ENCODE measurements at places on chromosomes 7 and 10.
A peak's percentile ranks its signal among the peaks of the same experiment; 100 is the strongest.

DNA sequence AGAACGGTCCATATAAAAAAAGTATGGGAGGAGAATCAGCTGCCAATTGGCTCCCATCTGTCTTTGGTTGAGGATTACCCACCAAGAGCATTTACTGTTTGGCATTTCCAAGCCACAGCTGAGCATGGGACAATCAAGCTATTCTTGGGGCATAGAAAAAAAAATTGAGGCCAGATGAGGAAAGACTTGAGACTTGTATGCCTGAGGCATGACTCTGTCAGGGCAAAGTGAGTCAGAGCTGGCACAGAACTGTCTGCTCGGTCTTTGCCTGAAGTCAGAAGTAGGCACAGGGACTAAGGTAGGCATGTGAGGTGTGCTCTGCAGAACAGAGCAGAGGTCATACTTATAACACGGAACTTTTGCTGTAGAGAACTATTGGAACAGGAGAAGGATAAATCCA lies 126.5 kb upstream of the CHRM2 start:
- no peak for DNase-seq

DNA sequence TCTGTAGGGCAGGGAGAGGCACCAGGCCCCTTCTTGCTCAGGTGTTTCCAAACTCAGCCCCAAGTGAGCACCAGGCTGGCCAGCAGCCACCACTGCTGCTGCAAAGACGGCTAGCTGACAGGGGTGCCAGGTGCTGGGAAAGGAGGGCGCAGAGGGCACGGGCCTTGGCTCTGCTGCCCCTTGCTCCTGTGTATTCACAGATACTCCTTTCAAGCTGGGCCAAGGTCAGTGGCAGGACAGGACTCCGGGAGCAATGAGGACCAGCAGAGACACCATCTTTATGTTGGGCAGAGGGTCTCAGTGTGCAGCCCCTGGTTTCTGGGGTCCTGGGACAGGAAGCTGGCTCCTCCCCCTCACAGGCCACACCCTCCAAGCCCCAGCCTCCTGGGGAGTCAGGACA lies 110.1 kb downstream of the SMURF1 start:
- DNase-seq, result no peak

- no peak for DNase-seq
Observed at GRCh38 chr10:43570971-43571370, 3.4 kb downstream of the ZNF239 start.

- no peak for DNase-seq
Observed at GRCh38 chr7:35624299-35625186, 70.4 kb downstream of the HERPUD2 start.

- DNase-seq, result no peak
Observed at GRCh38 chr7:86844608-86845007, 200.9 kb downstream of the GRM3 start.

DNA sequence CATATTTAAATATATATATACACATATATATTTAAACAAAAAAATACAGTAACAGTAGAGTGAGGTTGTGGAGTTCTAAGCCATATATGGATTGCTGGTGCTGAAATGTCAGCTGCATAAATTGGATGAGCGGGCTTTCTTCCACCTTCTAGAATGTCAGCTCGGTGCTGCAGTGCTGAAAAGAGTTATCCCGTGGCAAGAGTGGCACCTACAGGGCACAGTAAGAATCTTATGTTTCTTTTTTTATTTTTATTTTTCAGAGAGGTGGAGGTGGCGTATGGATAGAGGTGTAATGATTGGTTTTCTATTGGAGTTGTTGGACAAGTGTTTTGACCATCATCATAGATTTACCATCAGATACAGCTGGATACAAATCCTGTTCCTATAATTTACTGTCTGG lies 86.2 kb upstream of the DYNC1I1 start:
- peak; percentile 44 for DNase-seq

- no peak for DNase-seq
Observed at GRCh38 chr10:91104193-91105041, 116.0 kb upstream of the PCGF5 start.

DNA sequence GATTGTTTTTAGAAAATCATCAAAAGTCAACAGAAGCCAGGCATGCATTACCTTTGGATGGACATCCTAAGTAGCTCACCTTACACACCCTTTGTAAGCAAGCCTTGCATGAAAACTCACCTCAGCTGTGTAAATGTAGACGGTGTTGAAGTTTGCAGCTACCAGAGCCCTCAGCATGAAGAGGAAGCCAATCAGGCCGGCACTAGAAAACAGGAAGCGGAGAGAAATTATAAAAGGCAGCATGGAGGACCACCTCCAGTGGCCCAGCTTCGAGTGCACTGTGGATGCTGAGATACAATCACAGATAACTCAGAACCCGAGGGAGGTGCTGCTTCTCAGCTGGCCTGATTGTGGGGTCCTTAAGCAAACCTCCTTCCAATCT lies 75.3 kb downstream of the SVOPL start:
- no peak for DNase-seq

GRCh38 chr7:137388916-137389315 lies 45.4 kb upstream of the PTN start:
- DNase-seq, result no peak

DNA sequence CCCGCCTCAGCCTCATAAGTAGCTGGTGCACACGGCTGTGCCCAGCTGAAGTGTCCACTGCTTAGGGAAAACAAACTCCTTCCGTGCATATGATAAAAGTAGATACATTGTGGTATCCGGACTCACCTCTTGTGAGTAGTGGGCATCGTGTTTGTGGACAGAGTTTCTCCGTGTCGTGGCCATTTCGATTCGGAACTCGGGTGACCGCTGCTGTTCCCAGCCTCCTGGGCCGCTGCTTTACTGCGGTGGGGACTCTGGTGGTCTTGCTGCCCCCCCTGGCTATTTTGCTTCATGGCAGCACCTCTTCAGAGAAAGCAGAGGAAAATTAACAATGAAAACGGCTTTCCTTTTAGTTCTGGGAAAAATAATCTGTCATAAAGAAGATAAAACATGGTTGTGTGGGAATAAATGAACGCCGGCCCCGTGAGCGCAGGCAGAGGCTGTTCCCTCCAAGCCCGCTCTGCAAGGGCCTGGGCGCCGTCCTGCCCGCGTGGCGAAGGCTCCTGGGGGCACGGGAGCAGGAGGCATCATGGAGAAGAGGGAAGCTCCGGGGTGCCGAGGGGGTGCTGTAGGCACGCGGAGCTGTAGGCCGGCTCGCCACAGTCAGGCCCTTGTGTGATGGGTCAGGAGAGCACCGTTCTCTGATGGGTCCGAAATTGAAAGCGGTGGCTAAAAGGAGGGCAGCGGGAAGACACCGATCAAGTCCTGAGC lies 107.4 kb downstream of the ACTR3B start:
- no peak for DNase-seq

DNA sequence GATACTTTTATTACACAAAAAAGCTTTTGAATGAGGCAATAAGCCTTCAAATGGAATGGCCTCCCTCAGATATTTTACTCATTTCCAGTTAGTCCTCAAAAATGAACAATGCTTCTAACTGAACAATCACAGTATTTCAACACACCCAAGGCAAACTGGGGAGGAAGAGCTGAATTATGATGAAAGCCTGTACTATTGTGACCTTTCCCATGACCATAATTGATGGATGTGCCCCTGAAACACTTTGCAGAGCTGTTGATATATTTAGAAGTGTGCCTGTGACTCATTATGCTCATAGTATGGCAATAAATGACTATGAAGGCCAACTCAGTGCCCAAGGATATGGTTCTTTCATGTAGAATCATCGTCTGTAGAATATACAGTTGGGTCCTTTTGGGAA lies 248.1 kb downstream of the AHR start:
- DNase-seq, result no peak

DNA sequence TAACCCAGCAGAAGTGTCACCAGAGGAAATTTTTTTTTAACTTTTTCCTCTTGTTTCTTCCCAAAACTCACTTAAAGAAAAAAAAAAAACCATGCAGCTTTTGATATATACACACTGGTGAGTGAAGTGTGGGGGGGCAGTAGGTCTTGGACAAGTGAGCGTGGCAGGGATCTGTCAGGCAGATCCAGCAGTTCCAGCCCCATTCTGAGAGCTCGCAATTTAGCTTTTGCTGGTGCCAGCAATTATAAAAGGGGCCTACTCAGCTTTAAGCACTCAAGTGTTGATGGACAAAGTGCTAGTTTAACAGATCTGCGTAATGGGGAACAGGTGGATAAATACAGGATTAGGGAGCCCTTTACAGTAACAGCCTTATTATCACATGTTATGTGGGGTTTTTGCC lies 619.2 kb upstream of the GALNT17 start:
- DNase-seq, result no peak

DNA sequence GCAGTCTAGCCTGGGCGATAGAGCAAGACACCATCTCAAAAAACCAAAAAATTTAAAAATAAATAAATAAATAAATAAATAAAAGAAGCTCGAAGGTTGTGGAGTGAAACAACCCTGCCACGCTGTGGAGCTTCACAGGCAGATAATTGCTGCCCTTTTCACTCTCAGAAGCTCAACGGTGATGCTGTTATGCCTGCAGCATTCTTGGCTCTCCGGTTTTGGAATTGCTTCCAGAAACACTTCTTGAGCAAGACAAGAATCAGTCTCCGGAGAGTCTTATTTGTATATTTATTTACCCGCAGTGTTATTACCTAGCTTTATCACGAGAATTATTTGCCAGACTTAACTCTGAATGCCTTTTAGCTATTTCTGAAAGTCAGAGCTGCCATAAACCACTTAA lies 40.5 kb upstream of the UBE2H start:
- no peak for DNase-seq

DNA sequence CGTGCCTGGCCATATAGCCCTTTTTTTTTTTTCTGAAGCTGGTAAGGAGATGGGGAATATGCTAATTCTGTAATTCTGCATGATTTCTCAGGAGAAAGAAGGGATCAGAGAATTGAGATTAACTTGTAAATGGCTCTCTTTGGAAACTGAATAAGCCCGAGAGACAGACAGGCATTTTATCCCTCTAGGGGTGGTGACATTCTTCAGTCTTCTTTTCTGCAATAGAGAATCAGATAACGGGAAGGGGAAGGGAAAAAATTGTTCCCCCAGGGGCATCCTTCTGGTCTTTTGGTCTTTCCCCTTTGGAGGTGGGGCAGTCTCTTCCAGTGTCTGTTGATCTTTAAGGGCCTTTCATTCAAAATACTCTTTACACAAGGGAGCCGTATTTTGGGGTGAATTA lies 34.2 kb downstream of the HK1 start:
- DNase-seq, result no peak

DNA sequence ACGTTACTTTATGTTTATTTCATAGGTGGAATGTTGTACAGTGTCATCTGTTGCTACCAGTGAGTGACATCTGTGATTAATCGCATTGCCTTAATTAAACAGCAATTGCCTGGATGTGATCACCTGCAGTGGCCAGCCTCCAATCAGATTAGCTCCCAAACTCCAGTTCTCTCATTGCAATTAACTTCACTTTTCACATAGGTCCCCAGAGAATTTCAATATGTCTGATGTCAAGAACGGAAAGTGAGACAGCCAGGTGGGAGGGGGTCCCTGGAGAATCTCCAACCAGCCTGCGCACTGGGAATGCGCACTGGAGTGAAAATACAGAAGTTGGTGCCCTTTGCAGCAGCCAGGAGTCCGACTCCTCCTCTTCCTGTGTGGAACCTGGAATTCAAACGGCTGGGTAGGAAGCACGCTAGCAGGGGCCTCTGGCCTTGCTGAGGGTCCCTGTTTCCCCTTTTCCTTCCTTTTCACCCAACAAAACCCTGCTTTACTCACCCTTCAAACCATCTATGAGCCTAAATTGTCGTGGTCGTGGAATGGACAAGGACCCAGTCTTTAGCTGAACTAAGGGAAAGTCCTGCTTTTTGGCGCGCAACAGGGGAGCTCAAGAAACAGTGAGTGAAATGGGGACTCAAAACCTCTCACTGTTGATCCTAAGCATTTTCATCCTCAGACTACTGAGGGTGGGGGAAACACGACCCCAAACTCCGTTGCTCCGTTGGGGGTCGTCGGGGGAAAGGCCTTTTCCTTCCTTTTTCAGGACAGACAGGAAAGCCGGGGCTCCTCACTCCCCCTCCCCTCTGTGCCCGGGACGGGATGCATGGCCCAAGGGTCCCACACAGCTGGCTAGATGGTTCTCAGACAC lies 1355.5 kb upstream of the LRRTM3 start:
- DNase-seq, result peak; percentile 44

GRCh38 chr10:132394201-132394811 lies 2.7 kb upstream of the PWWP2B start:
- no peak for DNase-seq

GRCh38 chr10:101304316-101304715 lies 49.6 kb upstream of the BTRC start:
- DNase-seq, result no peak

DNA sequence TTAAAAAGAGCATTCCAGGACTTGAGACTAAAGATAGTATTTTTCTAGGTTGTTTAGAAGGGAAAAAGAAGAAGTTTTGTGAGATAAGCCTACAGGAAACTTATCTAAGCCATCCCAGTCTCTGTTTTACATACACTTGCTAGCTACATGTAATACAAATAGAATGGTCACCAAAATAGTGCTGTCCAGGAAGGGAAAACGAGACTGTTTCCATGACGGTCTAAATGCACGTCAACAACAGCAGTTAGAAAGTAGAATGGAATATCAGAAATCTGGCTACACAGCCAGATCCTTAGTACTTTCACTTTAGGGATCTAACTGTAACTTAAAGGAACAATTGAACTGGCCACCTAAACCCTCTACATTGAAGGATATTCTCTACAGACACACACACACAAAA lies 117.6 kb downstream of the TSPAN12 start:
- no peak for DNase-seq

DNA sequence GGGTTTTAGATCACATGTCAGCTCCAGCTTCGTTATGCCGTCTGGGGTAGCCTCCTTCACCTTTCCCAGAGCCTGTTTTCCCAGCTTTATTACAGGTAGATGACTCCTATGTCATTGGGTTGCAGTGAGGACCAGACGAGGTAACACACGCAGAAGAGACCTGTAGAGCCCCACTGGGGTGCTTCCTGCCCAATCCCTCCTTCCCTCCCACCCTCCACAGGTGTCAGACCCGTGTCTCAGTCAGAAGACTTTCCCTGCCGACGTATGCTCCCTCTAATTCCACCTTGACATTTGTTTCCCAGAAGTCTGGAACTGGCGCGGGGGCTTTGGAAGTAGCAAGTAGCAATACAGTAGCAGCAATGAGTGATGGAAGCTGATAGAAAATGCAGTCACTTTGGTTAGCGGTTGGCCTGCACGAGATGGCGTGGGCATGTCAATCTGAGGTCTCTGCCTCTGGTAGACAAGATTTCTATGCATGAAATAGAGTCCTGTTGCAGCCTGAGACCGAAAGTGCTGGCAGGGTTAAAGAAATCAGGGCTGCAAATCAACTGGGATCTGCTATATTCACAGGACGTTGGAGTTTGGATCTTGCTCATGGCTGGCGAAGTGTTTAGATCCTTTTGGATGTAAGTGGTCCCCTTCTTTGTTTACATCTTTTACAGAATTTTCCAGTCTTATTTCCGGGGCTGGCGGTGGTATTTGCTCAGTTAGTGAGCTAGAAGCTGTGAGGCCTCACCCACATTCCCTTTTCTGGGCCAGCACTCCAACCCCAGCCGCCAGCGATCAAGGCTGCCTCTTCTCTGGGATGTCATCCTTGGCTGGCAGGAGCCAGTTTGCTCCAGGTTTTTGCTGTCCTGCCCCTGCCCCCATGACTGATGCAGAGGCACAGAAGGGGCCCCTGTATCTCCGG lies 78.3 kb upstream of the KMT2C start:
- no peak for DNase-seq

- no peak for DNase-seq
Observed at GRCh38 chr10:80104066-80104926, 25.8 kb downstream of the TMEM254 start.

- no peak for DNase-seq
Observed at GRCh38 chr10:123521556-123521955, 144.6 kb upstream of the GPR26 start.

Measured in SW 1271 (cell line).